ENCODE measurements at places on chromosomes 7 and 10.

GRCh38 chr10:62584731-62585130, 210.6 kb downstream of the ZNF365 start:
- DNase-seq, result peak; percentile 23

DNA sequence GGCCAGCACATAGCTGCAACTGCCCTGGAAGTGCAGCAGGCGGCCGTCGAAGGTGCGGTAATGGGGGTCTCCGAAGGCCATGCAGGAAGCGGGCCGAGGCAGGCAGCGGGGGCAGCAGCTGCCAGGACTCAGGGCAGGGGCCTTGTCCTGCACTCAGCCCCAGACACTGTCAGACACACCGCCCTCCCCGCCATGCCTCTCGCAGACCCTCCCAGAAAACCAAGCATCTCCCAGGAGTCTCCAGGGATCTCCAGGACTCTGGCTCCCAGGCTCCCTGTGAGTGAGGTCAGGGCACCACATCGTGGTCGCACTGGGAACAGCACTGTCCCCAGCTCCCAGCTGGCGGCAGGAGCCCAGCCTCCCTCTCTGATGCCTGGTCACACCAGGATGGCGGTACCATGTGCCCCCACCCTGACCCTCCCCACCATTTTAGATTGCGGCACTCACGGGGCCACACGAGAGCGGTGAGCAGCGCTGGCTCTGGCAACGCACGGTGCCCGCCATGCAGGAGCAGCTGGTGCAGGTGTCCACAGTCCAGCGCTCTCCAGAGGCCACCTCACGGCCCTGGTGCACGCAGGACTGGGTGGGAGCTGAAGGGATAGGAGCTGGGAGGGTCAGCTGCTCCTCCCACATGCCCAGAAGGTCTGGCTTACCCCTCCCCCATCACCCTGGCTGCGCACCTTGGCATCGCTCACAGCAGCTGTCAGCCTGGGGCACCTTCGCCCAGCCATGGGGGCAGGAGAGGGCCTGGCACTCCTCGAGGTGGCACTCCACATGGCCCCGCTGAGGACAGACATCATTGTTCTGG, 17.5 kb downstream of the ATP6V1F start:
- peak; percentile 50 for DNase-seq

- DNase-seq, result no peak
Observed at GRCh38 chr10:131842351-131843088, 58.3 kb upstream of the PPP2R2D start.

DNA sequence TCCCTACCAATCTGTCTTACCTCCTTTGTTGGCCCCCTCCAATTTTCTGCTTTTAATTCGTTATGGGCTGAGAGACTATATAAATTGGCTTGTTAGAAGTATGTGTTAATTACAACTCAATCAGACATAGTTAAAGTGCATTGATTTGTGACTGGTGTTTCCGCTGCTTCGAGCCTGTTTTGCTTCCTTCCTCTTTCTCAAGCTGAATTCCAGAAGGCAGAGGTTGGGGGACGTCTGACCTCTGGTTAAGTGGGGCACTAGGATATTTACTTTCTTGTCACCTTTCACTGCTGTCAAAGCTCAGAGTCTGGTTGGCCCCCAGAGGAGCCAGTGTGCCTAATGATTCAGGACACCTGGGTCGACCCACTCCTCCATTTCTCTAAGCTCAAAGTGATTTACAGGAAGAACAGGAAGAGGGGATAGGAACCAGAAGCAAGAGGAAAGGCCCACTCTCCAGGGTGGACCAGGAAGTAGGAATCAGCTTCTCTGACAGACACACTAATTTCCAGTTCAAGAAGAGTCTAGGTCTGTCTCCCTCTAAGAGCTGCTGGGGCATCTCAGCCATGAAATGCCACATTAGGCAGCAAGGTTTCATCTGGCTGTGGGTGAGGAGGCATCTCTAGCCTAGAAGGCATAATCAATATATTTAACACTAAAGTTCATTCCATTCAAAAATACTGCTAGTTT, 397.2 kb upstream of the NPVF start:
- DNase-seq, result no peak

- DNase-seq, result no peak
Observed at GRCh38 chr7:139471740-139472353, 11.6 kb downstream of the KLRG2 start.

DNA sequence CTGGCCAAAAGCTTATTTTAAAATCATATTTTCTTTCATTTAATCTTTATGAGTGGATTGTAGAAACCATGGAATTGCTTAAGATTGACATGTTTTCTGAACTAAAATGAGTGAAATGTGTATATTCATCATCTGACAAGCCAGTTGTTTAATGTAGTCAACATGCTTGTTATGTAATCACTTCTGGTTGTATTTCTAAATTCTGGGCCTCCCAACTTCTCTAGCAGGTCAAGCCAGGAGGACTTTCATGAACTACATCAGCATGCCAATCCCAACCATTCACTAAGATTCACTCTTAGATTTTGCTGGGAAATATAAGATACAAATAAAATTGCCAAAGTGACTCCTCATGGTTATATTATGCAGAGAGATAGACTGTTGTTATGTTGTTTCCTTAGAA, 21.1 kb upstream of the MAP3K8 start:
- no peak for DNase-seq

GRCh38 chr7:122884186-122884585, 2.1 kb downstream of the CADPS2 start:
- no peak for DNase-seq

- DNase-seq, result no peak
Observed at GRCh38 chr10:82883603-82884002, 1008.6 kb downstream of the NRG3 start.

GRCh38 chr7:74612015-74612829, 45.3 kb upstream of the GTF2I start:
- peak; percentile 43 for DNase-seq

GRCh38 chr7:87712571-87712970, 84.4 kb downstream of the RUNDC3B start:
- DNase-seq, result no peak

- no peak for DNase-seq
Observed at GRCh38 chr10:64535131-64535867, 1014.1 kb downstream of the REEP3 start.

- DNase-seq, result no peak
Observed at GRCh38 chr10:3054851-3055199, 12.5 kb upstream of the PFKP start.

DNA sequence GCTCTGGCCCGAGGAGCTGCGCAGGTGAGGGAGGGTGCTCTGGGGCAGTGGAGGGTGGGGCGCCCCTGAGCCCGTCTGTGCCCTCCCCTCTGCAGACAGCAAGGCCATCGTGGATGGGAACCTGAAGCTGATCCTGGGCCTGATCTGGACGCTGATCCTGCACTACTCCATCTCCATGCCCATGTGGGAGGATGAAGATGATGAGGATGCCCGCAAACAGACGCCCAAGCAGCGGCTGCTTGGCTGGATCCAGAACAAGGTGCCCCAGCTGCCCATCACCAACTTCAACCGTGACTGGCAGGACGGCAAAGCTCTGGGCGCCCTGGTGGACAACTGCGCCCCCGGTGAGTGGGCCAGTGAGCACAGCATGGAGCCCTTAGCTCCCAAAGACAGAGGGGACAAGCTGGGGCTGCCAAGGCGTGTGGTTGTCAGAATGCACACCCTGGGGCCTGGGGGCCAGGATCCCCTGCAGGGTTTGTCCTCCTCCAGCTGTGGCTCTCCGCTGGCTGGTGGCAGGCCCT, 5.1 kb downstream of the FLNC start:
- no peak for DNase-seq

GRCh38 chr10:24344279-24344678, 135.3 kb downstream of the KIAA1217 start:
- DNase-seq, result no peak

GRCh38 chr10:62818426-62819011, 2.4 kb upstream of the EGR2 start:
- no peak for DNase-seq

- DNase-seq, result no peak
Observed at GRCh38 chr7:132680590-132680989, 104.3 kb upstream of the PLXNA4 start.

GRCh38 chr7:25846722-25847121, 305.3 kb upstream of the NFE2L3 start:
- DNase-seq, result no peak

DNA sequence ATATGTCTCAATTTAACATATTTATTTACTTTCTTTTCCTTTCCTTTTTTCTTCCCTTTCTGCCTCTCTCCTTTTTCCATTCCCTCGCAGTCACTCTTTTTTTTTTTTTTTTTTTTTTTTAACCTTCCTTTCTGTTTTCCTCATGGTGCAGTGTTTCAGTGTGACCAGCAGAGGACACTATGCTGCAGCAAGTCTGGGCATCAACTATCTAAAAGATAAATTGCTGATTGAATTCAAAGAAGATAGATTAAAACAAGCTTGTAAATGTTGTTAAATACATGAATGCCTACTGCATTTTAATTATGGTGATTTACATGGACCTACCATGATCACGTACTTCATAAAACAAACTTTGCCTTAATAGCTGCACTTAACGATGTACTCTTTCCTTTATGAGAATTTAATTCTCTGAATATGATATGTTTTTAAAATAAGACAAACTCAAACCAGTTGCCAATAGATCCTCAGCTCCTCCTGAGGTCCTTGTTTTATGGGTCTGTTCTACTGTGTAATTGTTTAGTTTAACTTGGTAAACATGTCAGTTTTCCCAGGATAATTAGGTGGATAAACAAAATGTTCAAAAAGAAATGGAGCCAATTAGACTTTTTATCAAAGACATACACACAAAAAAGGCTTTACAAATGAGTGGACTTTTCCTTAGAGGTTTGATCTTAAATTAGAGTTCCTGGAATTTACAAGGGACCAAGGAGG, 101.0 kb upstream of the AGR3 start:
- DNase-seq, result peak; percentile 52

GRCh38 chr10:88113232-88113631, 249.8 kb downstream of the PTEN start:
- no peak for DNase-seq

DNA sequence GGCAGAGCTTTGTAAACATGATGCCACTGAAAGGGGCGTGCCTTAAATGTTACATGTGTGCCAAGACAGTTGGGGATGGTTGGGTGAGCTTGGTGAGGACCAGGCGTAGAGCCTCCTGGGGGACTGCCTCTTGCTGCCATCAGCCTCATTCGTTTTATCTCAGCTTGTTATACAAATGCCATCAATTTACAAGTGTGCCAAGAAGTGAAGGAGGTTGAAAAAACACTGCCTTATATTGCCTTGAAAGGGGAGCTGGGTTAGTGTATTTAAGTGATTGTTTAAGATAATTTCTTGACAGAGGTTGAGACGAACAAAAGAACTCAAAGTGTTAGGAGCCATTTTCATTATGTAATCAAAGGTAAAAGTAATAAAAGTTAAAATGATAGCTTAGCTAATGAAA, 354.7 kb downstream of the PHTF2 start:
- DNase-seq, result no peak

- no peak for DNase-seq
Observed at GRCh38 chr10:2834214-2834613, 233.1 kb upstream of the PFKP start.

GRCh38 chr10:71268247-71268691, 50.8 kb upstream of the SLC29A3 start:
- peak; percentile 39 for DNase-seq

DNA sequence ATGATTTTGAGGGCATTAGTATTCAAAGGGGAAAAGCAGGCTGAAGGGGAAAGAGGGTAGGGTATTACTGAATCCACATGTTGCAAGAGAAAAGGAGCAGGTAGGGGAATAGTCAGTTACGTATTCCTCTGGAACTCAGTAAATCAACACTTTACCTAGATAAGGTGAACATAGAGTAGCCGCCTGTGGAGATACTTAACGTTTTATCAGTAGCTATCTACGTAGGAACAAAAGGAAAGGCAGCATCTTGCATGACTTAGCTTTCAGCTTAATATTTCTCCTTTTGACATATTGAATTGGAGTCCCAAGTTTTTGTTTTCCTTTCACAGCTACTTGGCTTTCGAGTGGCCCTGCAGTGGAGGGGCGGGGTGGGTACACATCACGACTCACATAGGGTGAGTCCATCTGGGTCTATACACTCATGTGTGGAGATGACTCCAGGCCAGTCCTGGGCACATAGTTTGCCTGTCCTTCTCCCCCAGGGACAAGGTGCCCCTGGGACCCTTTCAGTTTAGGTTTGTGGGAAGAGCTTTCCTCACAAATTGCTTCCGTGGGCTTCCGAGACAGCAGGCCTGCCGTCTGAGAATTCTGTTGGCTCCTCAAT, 48.1 kb downstream of the CCNY start:
- no peak for DNase-seq

GRCh38 chr7:25562673-25563182, 334.4 kb upstream of the NPVF start:
- no peak for DNase-seq

- DNase-seq, result no peak
Observed at GRCh38 chr10:10516346-10517130, 501.1 kb upstream of the CELF2 start.

DNA sequence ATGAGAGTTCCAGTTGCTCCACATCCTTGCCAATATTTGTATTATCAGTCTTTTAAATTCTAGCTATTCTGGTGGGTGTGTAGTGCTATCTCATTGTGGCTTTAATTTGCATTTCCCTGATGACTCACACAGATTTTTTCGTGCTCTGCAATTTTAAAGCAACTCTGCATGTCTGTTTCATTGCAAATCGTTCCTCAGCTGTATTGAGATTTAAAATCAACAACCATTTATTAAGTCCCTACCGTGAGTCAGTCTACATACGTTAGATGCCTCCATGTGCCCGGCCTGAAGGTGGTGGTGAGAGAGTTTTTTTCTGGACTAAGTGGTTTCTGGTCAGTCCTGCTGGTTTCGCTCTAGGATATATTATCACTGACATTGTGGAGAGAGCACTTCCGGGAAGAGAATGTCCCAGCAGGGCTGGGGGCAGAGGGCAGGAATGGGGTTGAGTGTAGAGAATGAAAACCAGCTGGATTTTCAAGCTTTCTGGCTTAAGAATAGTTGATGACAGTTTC, 8.4 kb upstream of the HYCC1 start:
- DNase-seq, result no peak
